ENCODE measurements at places on chromosomes 1 and 21. TPM values are rescaled to one million over a fixed set of nuclear protein-coding genes. Genes with fewer than 3 reads are reported as not detected.

DNA sequence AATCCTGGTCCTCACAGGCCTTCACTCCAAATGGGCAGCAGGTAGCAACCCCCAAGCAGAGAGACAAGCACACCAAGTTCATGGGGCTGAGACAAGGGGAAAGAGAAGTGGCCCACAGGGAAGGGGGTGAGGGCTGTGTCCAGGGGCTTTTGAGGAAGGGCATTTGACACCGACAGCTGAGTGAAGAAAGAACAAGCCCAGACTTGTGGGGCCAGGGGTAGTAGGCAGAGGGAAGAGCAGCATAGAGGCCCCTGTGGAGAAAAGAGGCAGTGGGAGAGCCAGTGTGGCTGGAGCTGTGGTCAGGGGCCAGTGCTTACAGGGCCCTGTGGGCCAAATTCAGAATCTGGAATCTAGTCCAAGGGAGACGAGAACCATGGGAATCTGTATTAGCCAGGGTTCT, 85.4 kb downstream of the IGSF21 start:
- no peaks in the 10 kb centered on the region for H3K27me3 ChIP-seq
- no peaks in the 10 kb centered on the region for H3K36me3 ChIP-seq
- H3K27ac ChIP-seq: no peak overlapping the region

DNA sequence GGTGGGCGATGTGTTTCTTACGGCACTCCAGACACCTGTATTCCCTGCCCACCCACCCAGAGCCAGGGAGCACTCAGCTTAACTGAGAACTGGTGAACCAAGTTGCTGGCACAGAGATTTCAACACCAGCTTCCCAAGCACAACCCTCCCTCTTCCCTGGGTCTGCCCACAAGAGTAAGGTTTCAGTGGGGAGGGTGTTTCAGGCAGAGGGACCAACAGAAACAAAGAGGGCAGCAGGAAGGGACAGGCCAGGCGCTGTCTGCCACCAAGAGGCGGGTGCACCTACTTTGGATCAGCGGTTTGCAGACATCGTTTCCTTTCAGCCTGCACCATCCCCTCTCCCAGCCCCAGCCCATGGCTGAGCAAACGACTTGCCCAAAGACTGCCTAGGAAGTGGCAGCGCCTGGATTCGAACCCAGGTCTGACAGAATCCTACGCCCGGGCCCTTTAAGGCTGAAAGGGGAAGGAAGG, 21.9 kb upstream of the ALDH4A1 start:
- H3K4me1 ChIP-seq: peaks cover 81% of the 10 kb centered on the region
- H3K4me3 ChIP-seq: no peak overlapping the region
- peak overlapping the region; percentile 6 for H3K27ac ChIP-seq
- no peaks in the 10 kb centered on the region for H3K27me3 ChIP-seq

GRCh38 chr21:27425574-27425973, 458.7 kb upstream of the ADAMTS5 start:
- DNase-seq: no peak
- no peaks in the 10 kb centered on the region for H3K27me3 ChIP-seq
- no peak overlapping the region for H3K27ac ChIP-seq
- H3K4me3 ChIP-seq: no peak overlapping the region

DNA sequence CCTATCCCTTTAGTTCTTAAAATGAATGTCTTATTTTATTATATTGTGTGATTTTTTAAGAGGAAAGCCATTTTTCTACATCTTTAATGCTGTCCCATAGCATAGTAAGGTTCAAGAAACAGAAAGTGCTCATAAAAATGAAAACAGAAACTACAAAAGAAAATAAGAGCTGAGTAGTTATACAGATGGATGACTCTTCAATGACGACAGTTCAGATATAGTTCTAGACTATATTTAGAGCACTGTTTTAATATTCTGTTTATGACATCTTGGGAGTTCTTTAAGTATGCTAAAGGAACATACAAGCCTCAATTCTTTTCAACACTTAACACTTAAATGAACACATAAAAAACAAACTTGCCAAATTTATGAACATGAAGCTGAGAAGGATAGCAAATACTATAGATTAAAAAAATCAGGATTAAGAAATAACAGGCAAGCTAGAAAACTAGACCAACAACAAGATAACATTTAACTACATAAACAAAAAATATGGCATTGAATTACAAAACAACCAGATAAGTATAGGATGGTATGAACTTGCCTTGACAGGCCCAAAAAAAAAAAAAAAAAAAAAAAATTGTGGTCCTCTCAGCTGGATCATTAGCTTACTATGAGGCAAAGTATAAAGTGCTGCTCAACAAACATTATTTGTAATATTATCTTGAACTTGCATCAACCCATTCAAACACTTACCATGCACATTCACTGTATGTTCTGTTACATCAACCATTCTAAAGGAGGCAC, 87.9 kb downstream of the ZZZ3 start:
- H3K4me3 ChIP-seq: no peak overlapping the region
- no peak overlapping the region for H3K27ac ChIP-seq
- no peaks in the 10 kb centered on the region for H3K4me1 ChIP-seq
- no peaks in the 10 kb centered on the region for H3K27me3 ChIP-seq

DNA sequence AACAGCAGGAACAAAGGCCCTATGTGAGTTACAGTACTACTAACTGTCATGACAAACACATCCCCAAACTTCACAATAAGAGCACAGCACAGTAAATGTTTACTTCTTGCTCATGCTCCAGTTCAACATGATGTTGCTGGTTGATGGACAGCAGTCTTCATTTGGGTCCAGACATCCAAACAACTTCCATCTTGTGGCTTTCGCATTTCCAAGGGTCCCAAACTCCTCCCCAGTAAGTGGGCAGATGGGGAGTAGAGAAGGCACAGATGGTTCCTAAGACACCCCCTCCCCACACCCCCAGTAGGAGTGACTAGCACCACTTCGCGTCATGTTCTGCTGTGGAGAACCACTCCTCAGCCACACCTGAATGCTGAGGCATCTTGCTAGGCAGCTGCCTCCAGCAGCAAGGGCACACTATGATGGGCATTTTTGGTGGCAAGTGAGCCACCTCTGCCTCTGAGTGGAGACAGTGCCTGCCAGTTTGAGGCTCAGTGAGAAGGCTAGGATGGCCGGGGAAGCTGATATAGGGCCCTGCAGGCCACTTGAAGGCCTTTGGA, 32.7 kb upstream of the CD2 start:
- peaks cover 2% of the 10 kb centered on the region for H3K4me1 ChIP-seq
- peaks cover 2% of the 10 kb centered on the region for H3K27me3 ChIP-seq
- no peak for DNase-seq

DNA sequence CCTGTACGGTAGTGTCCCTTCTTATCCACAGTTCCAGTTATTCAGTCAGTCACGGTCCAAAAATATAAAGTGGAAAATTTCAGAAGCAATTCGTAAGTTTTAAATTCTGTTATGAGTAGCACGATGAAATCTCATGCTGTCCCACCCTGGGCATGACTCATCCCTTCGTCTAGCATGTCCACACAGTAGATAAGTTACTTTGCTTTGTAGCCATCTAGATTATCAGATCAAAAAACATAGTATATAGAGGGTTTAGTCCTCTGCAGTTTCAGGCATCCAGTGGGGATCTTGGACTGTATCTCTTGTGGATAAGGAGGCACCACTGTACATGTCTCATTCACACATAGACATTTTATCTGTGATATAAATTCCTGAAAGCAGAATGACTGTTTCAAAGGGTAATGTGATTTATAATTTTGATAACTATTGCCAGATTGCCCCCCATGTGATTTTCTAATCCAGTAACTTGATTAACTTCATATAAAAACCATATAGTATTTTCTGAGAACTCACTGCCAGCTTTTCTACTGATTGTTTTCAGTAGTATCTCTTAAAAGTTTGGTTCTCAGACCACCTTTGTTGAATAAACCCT, 143.3 kb downstream of the DYRK1A start:
- peaks cover 90% of the 10 kb centered on the region for H3K36me3 ChIP-seq
- no peak for DNase-seq
- no peak overlapping the region for H3K27ac ChIP-seq
- H3K4me3 ChIP-seq: no peak overlapping the region

Gene PYHIN1
- total RNA-seq: 33.1 TPM

Gene RBM11
- total RNA-seq: 6.2 TPM

Gene CENPL
- 8.3 TPM for total RNA-seq

Gene ZBTB8B
- total RNA-seq: 0.03 TPM

Gene TTF2
- 26.7 TPM for total RNA-seq

Gene ACOT11
- total RNA-seq: 1.4 TPM

Gene ZSWIM5
- total RNA-seq: 2.0 TPM

Gene SMCP
- not detected for total RNA-seq

Gene CELA3B
- total RNA-seq: 7.5 TPM

Gene CNKSR1
- 2.9 TPM for total RNA-seq

Gene THEM5
- total RNA-seq: not detected

Data from T-cell (primary cell).